CD8-positive, alpha-beta T cell (primary cell): ENCODE measurements at places on chromosomes 11 and 22.

GRCh38 chr11:48108231-48109045 is 108.2 kb upstream of the OR4B1 start:
- DNase-seq, result no peak

GRCh38 chr11:19552161-19552560 is 160.5 kb upstream of the NAV2 start:
- no peak for DNase-seq

DNA sequence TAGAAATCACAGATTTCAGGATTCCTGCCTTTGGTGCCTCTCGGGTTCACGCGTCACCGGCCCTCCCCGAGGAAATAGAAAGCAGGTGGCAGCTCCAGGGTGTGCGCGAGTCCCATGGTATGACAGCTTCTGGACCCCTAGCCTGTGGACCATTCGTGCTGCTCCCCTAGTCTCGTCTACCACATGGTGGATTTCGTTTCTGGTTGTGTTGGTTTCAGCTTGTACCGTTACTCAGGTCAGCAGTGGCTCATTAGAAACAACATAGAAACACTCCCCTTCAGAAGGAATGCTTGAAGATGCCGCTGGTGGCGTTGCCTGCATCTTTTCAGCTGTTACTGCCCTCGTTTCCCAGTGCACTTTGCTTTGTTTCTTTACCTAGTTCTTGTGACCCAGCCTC is 700 bp downstream of the TTC17 start:
- no peak for DNase-seq

DNA sequence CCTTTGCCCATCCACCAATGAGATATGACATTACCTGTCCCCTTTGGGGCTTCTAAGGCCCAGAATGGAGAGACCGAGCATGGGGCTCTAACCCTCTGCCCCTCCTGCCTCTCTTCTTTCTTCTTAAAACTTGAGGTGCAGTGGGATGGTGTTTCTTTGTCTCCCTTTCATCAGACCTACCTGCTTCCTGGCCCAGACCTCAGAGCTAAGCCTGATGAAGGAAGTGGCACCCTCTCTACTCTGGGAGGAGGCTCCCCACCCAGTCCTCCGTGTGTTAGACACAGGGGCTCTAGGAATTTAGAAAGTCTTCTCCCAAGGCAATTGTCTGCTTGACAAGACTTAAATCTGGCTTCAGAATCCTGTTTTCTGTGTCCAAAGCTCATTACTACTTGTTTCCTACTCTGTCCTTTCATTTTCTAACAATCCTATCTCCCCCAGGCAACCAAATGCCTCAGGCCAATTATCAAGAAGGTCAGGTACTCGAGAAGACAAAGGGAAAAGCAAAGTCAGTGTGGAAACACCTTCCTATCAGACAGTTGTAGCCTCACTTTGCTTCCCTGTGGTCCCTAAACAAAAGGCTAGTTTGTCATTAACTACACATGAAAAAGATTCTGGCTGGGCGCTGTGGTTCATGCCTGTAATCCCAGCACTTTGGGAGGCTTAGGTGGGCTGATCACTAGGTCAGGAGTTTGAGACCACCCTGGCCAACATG is 20.3 kb upstream of the PARVA start:
- peak; percentile 38 for DNase-seq

- no peak for DNase-seq
Measured at GRCh38 chr11:8375932-8376331, 112.3 kb upstream of the LMO1 start.
